CD4-positive, alpha-beta T cell treated with Interleukin-15 for 4 hours (primary cell): ENCODE measurements at places on chromosomes 5 and 9.

DNA sequence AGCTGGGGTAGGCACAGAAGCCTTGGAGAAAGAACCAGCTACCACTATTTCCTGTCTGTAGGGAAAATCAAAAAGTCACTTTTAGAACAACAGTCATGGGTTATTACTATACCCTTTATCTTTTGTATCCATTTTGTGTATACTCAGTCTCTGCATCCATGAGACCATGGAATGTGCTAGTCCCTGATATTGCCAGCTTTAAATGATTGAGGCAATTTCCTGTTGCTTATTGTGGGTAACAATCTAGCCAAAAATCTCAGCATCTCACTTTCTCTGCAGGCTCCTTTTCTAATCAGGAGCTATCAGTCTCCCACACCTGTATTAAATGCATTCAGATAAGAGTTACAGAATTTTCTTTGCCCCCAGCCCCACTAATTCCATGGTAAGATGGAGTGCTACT is 968 bp upstream of the KDM3B start:
- no peak for DNase-seq

DNA sequence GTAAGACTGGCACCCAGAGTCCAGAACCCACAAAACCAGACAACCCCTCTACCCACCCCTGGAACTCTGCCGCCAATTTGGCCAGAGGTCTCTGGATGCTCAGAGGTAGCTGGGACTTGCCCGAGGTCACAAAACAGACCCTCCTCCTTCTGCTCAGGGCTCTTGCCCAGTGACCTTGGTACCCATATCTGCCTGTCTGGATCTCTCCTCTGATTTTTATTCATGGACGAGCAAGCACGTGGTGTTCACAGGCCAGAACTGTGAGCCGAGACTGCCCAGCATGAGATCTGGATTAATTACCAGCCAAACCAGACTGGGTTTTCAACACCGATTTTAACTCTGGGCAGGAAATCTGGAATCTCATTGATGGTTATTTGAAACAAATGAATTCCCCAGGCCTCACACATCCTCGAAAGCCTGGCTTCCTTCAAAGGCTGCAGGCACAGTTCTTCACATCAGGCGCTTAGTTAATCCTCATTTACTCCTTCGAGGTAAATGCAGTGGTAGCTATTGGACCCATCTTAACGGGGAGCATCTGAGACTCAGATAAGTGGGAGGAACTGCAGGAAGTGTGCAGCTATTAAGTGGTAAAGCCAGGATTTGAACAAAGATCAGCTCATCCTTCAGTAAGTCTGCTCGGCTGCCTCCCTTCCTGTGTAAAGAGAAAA is 21.4 kb downstream of the COL27A1 start:
- no peak for DNase-seq

DNA sequence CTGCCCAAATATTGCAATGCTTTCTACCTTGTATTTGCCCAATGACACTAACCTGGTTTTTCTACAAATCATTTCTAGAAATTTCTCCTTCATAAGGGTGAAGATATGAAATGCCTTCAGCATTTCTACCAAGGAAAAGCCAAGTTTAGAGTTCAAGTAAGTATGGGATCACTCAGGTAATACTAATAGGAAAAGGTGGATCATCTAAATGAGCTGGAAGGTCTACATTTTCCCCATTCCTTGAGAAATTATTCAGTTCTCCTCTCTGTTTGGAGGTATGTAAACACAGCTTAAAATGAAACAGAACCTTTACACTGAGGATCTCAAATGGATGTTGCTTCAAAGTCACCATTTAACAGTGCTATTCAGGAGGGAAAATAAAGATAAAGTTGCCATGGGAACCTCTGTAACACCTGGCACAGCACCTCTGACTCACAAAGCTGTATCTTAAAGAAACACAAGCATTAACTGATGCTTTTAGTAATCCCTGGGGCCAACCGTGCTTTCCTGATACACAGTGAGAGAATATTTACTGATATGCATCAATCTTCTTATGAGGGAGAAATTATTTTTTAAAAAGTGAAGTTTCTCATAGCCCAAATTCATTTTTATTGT is 161.3 kb downstream of the DRD1 start:
- DNase-seq, result no peak

GRCh38 chr9:135718616-135719015 is 16.6 kb downstream of the KCNT1 start:
- DNase-seq, result no peak

GRCh38 chr5:139806726-139807646 is 11.4 kb downstream of the PSD2 start:
- no peak for DNase-seq
